ENCODE measurements at places on chromosomes 1 and 21. TPM values are rescaled to one million over a fixed set of nuclear protein-coding genes. Genes with fewer than 3 reads are reported as not detected.

GSTM2 gene
- total RNA-seq, result 6.9 TPM

- DNase-seq, result no peak
Measured at GRCh38 chr1:81443288-81443687, 357.4 kb upstream of the ADGRL2 start.

GRCh38 chr21:37522641-37523295 lies 156.2 kb downstream of the DYRK1A start:
- no peak for DNase-seq

DNA sequence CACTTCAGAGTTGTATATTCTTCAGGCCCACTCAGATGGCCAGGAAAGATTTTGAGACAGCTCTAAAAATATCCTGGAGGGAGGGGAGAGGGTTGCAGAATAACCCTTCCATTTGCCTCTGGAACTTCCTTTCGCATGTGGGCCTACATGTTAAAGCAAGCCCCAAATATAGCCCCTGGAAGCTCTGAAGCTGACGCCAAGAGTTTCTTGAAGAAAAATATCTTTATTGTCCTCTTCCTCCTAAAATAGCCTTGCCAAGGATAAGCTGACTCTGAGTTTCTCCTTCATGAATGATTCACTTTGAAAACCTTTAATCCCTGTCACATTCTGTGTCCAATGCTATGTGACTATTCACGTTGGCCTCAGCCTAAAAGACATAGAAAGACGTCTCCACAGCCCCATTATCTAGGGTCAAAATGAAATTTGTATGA lies 6.4 kb downstream of the C1orf116 start:
- no peak for DNase-seq

FAM72A gene
- 2.2 TPM for total RNA-seq

DNA sequence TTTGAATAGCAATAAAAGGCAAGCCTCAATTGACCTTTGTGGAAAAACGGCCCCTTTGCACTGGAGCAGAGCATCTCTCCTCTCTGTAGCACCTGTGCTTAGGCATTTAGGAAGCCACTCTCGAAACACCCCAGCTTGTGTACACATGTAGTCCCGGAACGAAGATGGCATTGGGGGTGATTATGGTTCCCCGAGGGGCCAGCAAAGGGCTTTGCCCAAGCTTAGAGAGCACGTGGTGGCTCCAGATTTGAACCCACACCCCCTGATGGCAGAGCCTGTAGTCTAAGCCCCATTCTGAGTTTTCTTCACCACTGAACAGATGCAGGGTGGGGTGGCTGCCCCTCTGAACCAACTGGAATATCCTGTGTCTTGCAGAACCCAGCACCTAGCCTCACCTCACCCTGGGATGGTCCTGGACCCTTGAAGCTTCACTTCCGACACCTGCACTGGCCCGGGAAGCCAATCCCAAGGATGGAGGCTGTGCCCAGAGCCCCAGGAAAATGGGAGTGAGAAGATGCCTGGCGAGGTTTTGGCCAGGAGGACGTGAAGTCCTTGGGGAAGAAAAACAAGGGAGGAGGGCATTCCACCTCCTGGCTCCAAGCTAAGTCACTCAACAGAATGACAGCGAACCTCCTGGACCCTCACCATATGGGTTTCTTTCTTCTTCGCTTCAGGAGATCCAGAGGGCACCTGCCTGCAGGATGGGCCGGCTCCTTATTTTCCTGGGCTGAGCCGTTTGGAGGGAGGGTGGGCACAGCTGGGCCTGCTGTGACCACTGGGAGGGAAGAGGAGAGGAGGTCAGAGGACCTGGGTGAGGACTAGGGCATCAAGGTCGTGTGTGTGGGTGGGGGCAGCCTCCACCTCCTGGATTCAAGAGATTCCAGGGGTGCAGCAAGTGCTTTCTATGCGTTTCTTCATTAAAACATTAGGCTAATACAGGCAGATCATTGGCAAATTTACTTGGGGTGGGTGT lies 37.7 kb downstream of the IGFN1 start:
- DNase-seq, result no peak

TDRD10 gene
- total RNA-seq, result not detected

DNA sequence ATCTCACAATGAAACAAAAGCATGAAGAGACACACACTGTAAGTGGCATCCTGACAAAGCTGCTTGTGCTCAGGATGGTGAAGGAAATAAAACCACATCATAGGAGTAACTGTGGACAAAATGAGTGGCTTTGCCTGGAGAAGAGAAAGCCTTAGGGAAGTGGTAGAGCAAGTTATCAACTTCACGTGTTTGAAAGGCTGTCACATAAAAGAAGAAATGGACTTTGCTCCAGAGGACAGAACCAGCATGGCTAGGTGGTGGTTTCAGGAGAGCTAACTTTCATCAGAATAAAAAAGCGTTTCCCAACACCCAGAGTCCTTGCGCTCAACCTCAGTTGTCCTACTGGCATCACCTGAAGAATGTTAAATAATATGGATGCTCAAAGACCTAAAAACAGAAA lies 139.9 kb downstream of the SETD4 start:
- no peak for DNase-seq

GRCh38 chr1:18901147-18901951 lies 1.0 kb downstream of the ALDH4A1 start:
- DNase-seq, result no peak

KIF17 gene
- 4.5 TPM for total RNA-seq

- no peak for DNase-seq
Measured at GRCh38 chr1:218341325-218341724, 3.8 kb upstream of the TGFB2 start.

DNA sequence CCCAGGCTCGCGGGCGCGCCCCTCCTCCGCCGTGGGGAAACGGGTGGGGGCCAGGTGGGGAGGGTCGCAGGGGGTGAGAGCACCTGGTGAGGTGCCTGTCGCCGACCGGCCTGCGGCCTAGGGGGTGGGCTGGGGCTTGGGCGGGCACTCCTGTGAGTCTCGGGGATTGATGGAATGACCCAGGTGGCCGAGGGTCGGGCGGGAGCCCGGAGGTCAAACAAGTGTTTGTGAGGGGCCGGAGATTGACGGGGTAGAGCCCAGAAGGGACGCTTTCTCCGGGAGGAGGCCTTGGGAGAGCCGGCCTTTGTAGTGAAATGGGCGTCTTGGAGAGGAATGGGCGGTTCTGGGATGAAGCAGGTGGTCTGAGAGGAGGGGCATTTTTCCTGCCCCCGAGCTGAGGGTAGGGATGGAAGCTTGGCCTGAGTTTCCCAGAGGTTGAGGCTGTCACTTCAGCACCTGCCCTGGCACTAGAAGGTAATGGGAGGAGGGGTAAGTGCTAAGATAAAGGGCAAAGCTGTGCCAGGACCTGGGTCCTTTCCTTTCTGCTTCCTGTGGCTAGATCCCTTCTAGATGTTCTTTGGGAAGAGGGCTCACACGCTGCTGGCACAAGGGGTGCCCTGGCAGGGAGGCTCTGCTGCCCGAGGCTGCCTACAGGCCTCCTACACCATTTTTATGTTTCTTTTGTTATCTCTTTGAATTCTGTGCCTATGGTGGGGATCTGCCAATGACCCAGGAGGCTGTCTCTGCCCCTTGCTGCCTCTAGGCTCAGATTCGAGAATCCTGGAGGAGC lies 56.1 kb downstream of the NDUFS5 start:
- no peak for DNase-seq

GRCh38 chr1:2378441-2378851 lies 12.9 kb downstream of the MORN1 start:
- no peak for DNase-seq

CFHR1 gene
- total RNA-seq, result not detected

DNA sequence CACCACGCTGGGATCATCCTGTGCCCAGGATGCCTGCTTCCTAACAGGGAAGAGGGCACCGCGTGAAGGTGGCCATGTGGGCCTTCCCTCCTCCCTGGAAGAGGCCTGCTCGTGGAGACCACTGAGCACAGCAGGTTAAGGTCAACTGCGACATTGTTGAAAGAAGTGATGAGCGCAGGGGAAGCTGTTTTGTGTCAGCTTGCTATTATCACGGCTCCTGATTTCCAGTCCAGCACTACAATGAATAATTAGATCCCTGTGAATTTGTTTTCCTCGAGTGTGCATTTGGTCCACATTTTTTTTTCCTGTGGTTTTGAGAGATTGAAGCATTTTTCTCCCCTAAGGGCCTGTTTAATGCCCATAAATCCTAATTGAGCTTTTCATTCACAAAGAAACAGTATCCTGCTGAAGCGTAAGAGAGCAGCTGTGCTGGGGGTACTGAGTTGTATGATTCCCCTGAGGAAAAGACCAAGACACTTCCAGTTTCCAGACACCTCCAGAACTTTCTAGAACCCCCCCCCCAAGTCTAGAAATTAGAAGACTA lies 204.9 kb downstream of the KCNJ6 start:
- DNase-seq, result no peak
